Nucleus accumbens (tissue), 56 donors: ENCODE measurements at places on chromosomes 3 and 15.

GRCh38 chr3:29011966-29012365, 268.9 kb upstream of the RBMS3 start:
- DNase-seq: no peak

DNA sequence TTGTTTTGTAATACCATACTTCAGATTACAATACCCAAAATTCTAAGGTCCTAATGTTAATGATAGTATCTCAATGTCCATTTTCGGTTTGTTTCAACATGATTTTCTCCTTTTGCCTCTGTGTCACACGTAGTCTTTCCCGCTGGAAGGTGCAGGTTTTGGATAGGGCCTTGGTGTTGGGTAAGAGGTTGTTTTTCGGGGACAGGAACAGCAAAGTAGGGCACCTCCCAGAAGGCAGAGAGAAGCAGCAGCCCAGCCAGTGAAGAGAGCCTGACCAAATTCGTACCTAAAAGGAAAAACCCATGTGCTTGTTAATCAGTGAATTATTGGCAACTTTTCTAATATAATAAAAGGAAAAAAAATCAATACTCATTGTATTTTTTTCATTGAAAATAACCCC, 14.1 kb downstream of the CLDN1 start:
- DNase-seq: no peak

DNA sequence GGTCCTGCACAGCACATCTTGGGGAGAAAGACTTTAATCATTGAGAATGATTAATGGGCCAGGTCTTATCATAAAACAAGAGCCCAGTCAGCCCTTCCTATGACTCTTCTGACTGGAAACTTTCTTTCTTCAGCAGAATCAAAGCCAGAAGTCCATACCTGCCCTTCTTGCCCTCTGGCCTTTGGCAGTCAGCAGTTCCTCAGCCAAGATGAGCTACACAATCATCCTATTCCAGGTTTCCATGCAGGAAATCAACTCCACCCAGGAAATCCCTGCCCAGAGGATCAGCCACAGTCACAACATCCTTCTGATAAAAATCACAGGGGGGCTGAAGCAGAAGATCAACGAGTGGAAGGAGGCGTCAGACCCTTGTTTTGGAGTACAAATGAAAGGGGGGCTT, 26.9 kb downstream of the ZNF589 start:
- DNase-seq: no peak

- no peak for DNase-seq
Measured at GRCh38 chr3:16439163-16439847, 74.2 kb downstream of the RFTN1 start.

DNA sequence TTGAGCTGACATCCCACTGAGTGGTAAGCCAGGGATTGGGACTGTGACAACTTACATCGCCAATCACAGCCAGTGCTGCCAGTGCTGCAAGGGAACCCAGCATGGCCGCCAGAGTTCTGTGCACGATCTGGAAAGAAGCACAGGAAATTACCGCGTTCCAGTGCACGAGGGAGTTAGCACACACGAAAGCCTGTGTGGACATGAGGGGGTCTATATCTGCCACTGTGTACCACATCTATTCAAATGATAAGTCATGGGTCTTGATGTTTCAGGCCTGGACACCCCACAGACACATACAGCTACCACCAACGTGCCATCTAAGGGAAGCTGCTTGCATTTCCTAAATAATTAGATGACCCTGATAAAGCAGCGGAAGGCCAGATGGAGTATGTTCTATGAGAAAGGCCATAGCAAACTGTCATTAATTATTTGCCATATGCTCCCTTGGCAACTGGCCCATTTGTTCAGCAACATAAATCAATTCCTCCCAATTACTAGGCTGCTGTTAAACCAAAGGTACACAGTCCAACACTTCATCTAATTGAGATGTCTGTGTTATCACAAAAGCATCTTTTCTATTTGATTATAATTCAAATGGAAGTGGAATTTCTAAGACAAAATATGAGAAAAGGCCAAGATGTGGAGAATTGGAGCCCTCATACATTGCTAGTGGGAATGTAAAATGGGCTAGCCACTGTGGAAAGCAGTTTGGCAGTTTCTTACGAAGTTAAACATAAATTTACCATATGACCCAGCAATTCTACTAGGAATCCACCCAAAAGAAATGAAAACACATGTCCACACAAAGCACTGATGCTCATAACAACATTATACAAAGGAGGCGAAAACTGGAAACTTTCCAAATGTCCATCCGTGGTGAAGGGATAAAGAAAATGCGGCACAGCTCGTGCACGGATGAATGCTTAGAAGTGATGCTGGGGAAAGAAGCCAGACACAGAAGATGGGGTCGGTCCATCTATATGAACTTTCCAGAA, 108.3 kb downstream of the OCA2 start:
- DNase-seq: no peak

GRCh38 chr3:190721330-190721729, 141.2 kb downstream of the GMNC start:
- DNase-seq: no peak

GRCh38 chr3:158732856-158733200, 571 bp upstream of the RARRES1 start:
- no peak for DNase-seq

- DNase-seq: no peak
Measured at GRCh38 chr3:192054881-192055280, 593.9 kb downstream of the PYDC2 start.

- DNase-seq: peak; percentile 31
Measured at GRCh38 chr3:189233225-189233858, 61.6 kb downstream of the TPRG1 start.

DNA sequence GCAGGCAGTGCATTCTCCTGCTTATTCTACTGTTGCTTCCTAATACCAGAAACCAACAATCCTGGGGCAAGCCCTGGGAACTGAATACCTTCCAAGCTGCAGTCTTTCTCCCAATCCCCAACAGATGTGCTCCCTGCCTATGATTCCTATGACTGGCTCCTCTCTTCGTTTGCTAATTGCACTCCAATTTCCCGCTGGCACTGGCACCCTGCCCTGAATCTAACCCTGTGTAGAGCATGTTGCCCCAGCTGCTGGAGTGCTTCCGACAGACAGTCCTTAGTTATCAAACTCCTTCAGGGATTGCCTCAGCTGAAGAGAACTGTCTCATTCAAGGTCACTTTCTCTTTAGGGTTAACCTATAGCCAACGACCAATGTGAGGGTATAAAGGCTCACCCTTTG, 214.1 kb downstream of the NECTIN3 start:
- no peak for DNase-seq

- no peak for DNase-seq
Measured at GRCh38 chr3:79957066-79957465, 189.3 kb upstream of the ROBO1 start.

DNA sequence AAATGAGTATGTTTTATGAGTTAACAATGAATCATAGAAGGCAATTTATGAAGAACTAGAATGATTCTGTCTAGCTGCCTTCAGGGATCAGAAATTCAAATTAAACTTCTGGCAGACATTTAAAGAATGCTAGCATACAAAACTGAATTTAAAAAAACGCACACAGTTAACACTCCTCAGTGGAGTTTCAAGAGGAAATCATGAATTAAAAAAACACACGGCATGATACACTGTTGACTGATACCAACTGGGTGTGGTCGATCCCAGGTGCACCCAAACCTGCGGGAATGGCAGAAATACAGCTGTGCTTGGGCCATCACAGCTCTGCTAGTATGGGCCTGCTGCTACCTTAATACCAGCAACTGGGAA, 526.0 kb downstream of the FOXP1 start:
- DNase-seq: no peak

GRCh38 chr3:143348486-143349327, 229.1 kb downstream of the CHST2 start:
- DNase-seq: no peak

DNA sequence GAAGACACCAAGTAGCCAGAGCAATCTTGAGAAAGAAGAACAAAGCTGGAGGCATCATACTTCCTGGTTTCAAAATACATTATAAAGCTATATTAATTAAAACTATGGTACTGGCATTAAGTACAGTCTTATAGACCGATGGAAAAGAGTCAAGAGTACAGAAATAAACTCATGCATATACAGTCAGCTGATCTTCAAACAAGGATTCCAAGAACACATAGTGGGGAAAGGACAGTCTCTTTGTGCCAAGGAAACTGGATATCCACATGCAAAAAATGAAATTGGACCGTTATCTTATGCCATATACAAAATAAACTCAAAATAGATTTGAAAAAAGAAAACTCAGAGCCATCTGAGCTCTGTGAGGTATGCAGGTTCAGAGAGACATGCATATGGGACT, 57.4 kb downstream of the SERP1 start:
- no peak for DNase-seq

- no peak for DNase-seq
Measured at GRCh38 chr15:68821841-68822381, 1.2 kb upstream of the ANP32A start.

- DNase-seq: no peak
Measured at GRCh38 chr15:39198044-39199000, 382.6 kb upstream of the THBS1 start.

DNA sequence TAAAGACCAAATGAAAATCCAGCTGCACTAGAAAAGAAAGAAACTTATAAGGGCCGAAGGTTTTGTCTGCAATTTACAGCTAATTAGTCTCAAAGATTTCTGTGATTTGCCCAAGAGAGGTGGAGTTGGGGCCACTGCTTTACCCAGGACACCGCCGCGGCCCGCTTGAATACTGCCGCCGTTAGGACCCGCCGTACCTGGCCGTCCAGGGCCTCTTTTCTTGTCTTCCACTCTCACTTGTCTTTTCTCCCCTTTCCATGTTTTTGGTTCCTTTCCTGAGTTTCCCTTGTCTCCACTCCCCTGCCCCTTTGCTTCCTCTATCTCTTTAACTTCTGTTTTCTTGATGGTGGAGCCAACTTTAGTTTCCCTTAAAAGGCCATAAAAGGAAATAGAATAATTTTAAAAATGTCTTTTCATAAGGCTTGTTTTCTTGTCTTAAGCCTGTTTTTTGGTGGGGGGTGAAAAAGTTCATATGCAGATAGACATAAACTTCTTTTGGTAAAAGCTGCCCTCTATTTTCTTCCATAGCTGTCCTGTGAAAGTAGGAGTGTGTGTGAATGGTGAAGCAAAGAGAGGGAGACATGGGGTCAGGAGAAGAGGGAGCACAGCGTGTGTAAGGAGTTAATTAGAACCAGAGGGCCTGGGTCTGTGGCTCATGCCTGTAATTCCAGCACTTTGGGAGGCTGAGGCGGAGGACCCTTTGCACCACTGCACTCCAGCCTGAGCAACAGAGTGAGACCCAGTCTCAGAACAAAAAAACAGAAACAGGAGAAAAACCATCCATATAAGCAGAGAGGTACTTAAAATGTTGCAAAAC, 16.0 kb upstream of the CCNL1 start:
- no peak for DNase-seq

DNA sequence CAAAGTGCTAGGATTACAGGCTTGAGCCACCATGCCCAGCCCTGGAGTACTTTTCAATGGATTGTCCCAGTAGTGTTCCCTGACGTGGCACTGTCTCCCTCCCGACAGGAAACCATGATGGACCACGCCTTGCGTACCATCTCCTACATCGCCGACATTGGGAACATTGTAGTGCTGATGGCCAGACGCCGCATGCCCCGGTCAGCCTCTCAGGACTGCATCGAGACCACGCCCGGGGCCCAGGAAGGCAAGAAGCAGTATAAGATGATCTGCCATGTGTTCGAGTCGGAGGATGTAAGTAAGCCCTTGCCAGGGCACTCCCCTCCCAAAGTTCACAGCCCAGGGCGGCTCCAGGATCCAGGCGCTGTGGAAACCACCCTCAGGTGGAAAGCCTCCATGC, 168.1 kb downstream of the NSMCE3 start:
- DNase-seq: no peak

GRCh38 chr3:111794711-111795110, 64.4 kb upstream of the PHLDB2 start:
- no peak for DNase-seq

- DNase-seq: no peak
Measured at GRCh38 chr3:27147215-27147614, 222.0 kb downstream of the NEK10 start.

DNA sequence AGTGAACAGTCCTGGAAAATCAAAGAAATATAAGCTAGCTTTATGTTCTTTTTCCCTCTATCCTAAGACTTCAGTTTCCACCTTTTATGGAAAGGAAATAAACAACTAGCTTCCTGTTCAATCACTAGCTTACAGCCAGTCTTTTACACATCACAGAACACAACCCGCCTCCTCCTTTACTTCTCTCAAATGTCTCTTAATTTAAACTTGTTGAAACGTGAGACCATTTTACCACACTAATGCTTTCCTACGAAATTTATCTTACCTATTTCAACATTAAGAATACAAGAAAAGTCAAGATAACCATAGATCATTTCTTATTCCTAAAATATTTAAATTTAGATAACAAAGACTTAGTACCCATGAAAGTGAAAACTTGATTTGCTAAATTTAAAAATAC, 6.2 kb downstream of the PRTG start:
- no peak for DNase-seq

- DNase-seq: no peak
Measured at GRCh38 chr15:50993598-50993997, 85.1 kb downstream of the AP4E1 start.

GRCh38 chr3:42491881-42492507, 10.4 kb upstream of the VIPR1 start:
- no peak for DNase-seq

DNA sequence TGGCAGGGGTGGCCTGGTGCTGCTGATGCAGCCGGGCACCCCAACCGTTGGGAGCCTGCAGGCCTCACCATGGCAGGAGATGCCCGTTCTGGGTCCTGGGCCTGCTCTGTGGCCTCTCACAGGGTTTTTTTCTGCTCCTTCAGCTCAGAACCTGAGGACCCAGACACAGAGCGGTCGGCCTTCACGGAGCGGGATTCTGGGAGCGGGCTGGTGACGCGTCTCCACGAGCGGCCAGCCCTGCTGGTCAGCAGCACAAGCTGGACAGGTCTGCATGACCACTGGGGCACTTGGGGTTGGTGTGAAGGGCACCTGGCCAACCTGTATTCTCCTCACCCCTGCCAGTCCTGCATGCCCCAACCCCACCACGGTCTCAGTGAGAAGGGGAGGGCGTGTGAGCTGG, 10.3 kb downstream of the ALG1L2 start:
- no peak for DNase-seq

- no peak for DNase-seq
Measured at GRCh38 chr15:25333049-25333448, 105.8 kb downstream of the UBE3A start.

GRCh38 chr15:40995656-40996055, 42.4 kb downstream of the CHAC1 start:
- no peak for DNase-seq

DNA sequence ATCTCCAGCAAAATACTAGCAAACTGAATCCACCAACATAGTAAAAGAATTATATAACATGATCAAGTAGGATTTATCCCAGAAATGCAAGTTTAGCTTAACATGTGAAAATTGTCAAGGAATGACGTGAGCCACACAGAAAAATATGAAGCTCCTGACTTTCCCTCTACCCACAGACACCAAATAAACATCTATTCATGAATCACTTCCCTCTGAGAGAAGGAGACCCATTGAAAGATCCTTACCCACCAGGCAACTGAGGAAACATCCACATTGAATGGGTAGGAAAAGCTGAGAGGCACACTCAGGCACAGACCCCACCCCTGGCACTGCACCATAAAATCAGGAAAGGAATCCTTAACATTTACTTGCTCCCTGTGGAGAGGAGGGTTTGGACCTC, 102.2 kb upstream of the MANF start:
- DNase-seq: no peak

GRCh38 chr3:50516440-50516871, 13.0 kb upstream of the CACNA2D2 start:
- DNase-seq: no peak
